B cell (primary cell): ENCODE measurements at places on chromosomes 4 and X. TPM values are rescaled to one million over a fixed set of nuclear protein-coding genes. Genes with fewer than 3 reads are reported as not detected.

The TCEAL7 gene
- total RNA-seq = not detected in 2 replicates

- DNase-seq = no peak
Observed at GRCh38 chr4:74642006-74642405, 152.3 kb downstream of the BTC start.

The DNAJB14 gene
- 64.9 and 73.4 TPM in 2 replicates for total RNA-seq

GRCh38 chrX:87337267-87337666 lies 180.3 kb upstream of the KLHL4 start:
- DNase-seq = no peak

DNA sequence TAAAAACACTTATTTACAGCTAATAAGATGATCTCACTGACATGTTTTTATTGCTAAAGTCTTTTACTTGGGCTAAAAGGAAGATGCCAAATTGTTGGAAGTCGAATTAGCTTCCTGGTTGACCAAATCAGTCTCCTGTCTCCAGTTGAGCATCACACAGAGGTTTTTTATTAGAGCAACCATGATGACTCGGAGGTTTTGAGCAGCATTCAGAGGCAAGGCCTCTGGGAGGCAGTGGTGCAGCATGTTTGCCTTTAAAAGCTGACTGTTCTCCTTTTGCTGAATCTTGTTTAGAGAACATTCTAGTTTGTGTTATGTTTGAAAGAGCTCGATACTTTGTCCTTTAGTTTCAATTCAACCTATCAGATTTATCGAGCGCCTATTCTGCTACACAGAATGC lies 2.1 kb downstream of the UCHL1 start:
- DNase-seq = no peak

DNA sequence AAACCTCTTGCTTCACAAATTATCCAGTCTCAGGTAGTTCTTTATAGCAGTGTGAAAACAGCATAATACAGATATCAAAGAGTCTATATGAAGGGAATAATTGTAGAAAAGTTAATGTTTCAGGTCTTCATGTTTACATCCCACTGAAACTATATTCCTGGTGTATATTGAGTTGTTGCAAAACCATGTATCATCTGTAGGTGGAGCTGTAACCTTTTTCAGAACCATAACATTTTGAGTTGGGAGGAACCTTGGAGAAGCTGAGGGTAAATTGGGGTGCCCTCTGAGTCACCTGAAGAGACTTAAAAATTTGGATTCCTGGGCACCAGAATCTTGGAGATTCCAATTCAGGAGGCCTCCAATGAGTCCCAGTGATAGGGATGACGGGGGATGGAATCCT lies 51.9 kb upstream of the TAPT1 start:
- no peak for DNase-seq
